ENCODE measurements at places on chromosomes 12 and 14.

DNA sequence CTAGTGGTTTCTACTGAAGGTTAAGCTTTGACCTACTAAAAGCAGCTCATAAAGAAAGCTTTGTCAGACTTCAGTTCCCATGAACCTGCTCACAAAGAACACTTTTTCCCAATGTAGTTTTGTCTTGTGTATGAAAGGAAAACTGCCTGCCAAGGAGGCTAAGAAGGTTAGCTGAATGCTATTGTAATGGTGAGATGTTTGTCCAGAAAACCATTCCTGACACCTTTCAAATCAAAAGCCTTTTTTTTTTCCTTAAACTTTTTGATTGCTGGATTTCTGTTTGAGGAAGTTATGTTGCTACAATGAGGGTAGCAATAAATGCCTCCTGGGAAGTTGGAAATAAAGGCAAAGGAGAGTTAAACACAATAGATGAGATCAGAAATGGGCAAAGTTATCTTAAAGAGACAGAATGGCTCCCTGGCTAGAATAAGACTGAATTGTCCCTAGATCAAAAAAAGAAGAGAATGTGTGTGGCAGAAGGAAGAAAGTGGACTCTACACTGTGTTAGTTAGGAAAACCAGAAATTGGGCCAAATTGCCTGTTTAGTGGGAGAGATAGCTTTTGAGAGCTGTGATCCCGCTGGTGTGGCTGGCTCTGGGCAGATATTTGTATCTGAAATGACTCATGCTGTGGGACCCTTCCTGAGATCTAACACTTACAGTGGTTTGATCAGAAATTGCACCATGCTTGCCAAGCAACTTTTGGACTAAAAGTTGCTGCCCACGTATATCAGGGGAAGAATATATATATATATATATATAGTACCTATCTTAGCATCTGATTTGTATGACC, 27.5 kb downstream of the TECPR2 start:
- DNase-seq: no peak

DNA sequence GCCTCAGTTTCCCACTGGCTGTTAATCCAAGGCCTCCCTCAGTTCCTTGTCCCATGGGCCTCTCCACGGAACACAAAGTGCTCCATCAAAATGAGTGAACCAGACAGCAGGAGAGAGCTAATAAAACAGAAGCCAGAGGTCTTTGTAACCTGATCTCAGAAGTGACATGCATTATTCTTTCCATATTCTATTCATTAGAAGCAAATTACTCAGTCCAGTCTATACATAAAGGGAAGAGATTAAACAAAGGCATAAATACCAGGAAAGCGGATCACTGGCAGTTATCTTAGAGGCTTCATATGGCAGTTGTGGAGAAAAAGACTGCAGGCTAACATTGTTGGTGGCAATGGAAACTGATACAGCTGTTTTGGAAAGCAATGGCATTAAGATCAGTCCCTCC, 170.6 kb upstream of the GARIN6 start:
- no peak for DNase-seq

DNA sequence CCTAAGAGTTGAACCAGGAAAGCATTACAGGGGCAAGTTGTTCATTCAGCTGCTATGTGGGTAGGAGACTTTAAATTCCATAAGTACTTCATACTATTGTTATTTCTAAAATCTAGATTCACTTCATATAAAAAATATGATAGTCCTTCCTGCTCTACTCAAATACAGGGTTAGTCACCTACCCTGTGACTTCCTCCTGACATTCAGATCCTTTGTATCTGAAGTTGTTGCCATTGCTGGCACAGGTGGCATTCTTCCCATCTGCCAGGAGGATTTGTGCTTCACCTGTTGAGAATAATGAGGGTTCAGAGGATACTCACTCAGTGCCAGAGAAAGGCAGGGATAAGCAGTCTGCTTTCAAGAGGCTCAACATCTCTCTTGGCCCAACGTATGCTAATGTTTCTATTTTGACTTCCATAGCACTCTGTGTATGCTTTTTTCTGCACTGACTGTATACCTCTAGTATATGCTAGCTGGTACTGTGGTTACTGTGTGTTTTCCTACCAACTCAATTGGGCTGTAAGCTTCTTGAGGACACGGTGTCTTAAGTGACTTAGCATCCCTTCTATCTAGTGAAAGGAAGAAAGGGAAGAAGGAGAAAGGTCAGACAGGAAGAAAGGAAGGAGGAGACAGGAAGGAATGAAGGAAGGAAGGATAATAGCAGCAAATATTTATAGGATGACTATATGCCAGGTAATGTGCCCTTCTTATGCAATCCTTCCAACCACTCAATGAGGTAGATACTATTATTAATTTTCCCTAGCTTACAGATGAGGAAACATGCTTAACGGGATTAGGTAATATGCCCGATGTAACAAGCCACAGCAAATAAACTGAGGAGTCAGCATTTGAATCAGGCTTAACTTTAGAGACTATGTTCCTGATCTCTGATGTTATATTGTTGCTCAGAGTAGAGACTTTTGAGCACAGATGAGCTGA, 38.5 kb upstream of the FGF6 start:
- no peak for DNase-seq

DNA sequence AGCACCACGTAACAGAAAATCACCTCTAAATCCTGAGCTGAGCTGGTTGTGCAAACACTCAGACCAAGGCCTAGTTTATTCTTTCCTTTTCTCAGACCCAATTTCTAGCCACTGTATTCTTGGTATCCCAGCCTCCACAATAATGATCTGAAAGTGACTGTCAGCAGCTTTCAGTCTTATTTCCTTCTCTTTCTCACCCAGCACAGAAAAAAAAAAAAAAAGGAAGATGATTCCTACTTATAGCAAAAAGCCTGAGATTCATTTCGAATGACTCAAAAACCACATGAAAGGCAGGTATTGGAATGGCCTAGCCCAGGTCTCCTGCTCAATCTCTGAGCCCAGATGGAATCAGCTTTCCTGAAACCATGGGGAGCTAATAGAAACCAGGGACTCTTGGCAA, 298.6 kb upstream of the PPFIA2 start:
- DNase-seq: no peak

DNA sequence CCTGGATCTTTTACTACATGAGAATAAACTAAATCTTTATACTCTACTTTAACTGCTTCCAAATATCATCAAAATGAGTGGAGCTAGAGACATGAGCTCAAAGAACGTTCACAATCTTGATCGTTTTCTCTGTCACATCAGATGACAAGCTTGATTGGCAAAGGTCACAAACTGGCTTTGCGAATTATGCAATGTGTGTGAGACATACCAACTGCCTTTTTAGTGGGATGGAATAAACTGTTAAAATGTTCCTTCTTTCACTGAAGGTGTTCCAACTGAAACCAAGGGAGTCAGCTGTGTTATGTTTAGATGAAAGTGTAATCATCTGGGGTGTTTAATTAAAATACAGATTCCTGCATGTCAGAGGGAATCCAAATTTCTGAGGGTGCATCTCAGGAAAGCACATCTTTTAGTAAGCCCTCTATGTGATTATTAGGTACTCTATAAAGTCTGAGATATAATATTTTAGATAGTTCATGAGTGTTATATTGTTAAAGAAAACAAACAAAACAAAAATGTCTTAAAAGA, 21.9 kb downstream of the KITLG start:
- no peak for DNase-seq

DNA sequence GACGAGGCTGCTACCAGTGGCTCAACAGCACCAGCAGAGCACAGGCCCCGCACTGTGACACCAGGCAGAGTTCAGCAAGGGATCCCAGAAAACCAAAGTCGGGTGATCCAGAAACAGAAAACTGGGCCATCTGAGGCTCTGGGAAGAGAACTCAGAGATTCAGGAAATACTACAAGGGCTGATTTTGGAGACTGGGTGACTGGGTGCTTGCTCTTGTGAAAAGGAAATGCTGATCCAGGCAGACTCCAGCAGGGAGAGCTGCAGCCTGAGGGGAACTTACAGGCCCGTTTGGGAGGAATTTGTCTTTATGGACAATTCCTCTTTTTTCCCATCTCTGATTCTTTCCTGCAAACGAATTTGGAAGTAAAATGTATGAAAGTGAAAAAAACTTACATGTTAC, 28.2 kb downstream of the FOXN3 start:
- DNase-seq: no peak

DNA sequence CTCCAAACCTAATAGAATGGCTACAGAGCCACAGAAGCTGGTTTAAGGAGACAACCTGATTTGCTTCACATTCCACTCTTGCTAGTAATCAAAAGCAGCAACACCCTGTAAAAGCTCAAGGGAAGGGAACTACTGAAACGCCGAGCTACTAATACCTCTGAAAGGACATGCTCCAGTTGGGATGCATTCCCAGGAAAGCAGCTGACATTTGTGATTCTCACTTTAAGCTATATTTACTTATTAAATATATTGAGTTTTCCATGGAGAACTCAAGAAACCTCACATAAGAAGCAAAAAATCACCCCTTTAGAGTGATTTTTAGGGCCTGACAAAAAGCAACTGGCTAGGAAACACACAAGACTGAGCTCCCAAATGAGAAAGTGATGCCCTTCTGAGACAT, 1073.0 kb upstream of the FLRT2 start:
- no peak for DNase-seq

- DNase-seq: no peak
Observed at GRCh38 chr14:53663709-53664108, 292.9 kb downstream of the BMP4 start.

DNA sequence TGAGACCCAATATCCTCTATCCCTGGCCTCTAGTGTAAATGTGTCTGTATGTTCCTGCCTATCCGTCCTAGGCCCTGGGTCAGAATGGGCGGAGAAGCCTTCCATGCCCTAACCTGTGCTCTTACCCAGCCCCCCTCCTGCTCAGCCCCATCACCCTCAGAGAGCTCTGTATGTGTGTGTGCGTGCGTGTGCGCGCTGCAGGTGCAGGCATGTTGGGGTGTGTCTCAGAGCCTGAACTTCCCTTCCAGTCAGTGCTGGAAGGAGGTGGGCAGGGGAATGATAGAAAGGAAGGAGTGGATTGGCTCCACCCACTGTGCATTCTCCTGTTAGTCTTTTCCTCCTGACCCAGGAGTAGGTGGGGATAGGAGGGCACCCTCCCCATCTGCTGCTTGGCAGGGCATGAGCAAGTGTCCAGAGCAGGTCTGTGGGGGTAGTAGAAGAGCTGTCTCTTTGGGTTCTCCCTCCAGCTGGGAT, 7.2 kb downstream of the NAB2 start:
- no peak for DNase-seq

- peak; percentile 52 for DNase-seq
Observed at GRCh38 chr14:89794096-89794495, 160.4 kb downstream of the EFCAB11 start.

- DNase-seq: peak; percentile 86
Observed at GRCh38 chr12:106302401-106303201, at the start of gene TCP11L2. Gene TCP11L2, plus strand, starts transcription at chr12:106302733. Its CDS starts 8,343 bp downstream, at chr12:106311076.

GRCh38 chr12:49400304-49400703, 33.0 kb downstream of the SPATS2 start:
- DNase-seq: no peak

DNA sequence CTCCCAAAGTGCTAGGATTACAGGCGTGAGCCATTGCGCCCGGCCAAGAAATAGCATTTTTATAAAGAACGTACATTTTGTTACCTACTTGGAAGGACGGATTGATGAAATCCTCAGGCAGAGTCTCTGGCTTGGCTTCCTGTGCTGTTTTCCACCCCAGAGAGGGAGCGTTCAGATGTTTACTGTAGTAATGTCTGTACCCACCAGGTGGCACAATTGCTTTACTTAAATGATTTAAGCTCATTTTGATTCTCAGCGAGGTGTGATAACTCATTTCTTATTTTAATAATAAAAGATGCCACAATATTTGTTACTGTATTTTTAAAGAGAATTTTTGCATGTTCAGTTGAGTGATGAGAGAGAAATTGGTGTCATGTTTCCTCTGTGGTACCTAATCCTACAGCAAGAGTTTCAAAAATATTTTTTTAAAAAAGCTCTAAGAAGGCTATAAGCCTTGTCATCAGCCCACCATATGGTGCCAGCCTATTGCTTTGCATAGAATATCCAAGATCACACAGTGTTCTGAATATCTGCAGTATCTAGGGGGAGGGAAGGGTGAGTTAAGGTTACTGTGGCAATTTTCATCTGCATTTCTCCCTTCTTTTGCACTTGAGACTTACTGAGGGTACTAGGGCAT, 82.6 kb upstream of the TRAF3 start:
- DNase-seq: peak; percentile 47

- no peak for DNase-seq
Observed at GRCh38 chr14:103739466-103739792, 23.8 kb downstream of the ZFYVE21 start.

- no peak for DNase-seq
Observed at GRCh38 chr12:112046003-112046402, 32.8 kb downstream of the ERP29 start.

GRCh38 chr14:89489761-89490437, 72.9 kb upstream of the FOXN3 start:
- no peak for DNase-seq

GRCh38 chr14:55605793-55606192, 25.8 kb downstream of the KTN1 start:
- no peak for DNase-seq

DNA sequence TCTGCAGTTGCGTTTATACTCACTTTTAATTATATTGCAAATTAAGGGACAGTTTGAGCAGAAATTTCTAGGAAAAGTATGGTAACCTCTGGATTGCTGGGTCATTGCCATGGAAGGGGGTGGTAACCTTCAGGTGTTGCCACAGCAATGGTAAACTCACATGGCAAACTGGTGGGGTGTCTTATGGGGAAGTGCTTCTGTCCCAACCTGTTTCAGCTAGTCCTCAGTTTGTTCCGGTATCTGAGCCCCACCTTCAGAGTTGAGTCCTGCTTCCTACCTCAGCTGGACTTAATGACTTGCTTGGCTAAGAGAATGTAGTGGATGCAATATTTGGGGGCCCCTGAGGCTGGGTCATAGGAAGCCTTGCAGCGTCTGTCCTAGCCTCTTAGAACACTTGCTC, 7.3 kb upstream of the CLMN start:
- DNase-seq: no peak

DNA sequence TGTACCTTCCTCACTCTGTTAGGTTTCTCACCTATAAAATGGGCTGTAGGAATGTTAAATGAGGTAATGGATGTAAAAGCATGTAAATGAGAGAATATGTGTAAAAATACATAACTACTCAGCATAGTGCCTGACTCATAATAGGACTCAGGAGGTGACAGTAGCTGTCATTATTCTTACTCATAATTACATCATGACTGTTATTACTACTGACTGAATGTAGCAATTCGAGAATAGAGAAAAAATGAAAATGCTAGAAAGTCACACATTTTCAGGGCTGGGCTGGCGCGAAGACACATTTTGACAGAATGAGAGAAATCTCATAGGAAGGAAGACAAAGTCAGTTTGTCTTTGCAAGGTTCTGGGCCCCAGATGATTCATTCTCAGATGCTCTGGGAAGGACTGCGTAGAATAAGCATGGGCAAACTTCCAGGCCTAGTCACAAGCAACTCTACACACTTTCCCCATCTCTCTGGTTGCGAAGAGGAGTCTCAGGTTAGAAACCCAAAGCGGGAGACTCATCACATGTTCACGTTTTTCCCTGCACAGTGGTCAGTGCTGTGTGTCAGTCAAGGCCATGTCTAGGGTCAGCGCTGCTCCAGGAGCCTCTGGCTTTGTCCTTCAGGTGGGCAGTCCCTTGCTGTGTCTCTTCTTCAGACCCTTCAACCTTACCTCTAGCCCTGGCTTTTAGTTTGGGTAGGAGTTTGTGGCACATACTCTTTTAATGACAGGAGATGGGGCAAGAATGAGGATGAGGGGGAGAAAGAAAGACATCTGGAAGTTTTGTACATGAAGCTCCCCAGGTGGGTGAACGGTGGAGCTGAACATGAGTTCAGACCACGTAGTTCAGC, 8.4 kb downstream of the GPRC5A start:
- DNase-seq: peak; percentile 26

Data from tibial nerve (tissue), 4 donors.